ENCODE measurements at places on chromosomes 4 and X.

GRCh38 chrX:71067712-71068043, 456 bp downstream of the SNX12 start:
- no peak for DNase-seq

GRCh38 chr4:99411041-99411440, 24.1 kb downstream of the ADH7 start:
- DNase-seq: no peak

GRCh38 chr4:2937146-2937857, 25.9 kb downstream of the NOP14 start:
- no peak for DNase-seq

GRCh38 chr4:153706519-153706918, 22.4 kb downstream of the TLR2 start:
- no peak for DNase-seq

DNA sequence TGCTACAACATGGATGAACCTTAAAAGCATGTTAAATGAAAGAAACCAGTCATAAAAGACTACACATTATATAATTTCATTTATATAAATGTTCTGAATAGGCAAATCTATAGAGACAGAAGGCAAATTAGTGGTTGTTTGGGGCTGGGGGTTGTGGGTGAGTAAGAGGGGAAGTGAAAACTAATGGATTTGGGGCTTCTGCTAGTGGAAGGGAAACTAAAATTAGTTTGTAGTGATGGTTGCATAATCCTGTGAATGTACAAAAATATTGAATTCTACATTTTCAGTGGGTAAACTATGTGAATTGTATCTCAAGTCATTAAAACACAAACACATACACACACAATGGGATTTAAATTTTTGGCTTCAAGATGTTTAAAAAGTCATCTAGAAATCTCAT, 25.4 kb upstream of the LIMCH1 start:
- DNase-seq: no peak

GRCh38 chrX:132561483-132561882, 72.6 kb upstream of the MBNL3 start:
- no peak for DNase-seq

- no peak for DNase-seq
Measured at GRCh38 chr4:163536091-163536490, 41.6 kb downstream of the TMA16 start.

- DNase-seq: no peak
Measured at GRCh38 chr4:84502955-84503373, 3.9 kb upstream of the NKX6-1 start.

- DNase-seq: no peak
Measured at GRCh38 chrX:139776599-139776998, 68.6 kb upstream of the MCF2 start.

DNA sequence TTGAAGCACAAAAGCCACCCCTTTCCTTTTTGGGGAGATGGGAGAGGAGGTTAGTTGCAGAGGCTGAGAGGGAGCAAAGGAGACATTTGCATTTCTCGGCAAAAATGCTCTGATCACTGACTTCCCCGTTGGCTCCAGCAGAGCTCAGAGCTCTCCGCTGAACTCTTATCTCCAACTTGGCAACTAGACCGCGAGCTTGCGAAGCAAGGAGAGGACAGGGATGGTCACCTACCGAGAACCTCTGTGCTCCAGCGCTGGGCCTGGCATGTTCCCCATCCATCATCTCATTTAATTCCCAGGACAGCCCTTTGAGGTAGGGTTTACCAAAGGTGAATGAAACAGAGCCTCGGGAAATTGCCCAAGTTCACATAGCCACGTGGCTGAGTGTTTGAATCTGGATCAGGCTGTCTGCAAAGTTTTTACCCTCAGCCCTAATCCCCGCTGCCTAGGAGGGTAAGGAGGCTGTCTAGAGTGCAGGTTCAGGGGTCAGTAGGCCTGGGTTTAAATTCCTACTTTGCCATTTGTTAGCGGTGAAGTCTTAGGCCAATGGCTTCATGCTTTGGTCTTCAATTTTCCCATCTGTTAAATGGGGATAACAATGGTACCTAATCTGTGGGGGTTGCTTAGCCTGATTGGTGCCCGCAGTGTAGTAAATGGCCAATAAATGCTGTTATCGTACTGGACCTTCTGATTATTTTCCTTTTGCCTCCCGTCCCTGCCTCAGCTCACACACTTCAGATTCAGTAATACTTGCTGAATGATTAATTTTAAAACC, 3.8 kb upstream of the CITED1 start:
- no peak for DNase-seq

DNA sequence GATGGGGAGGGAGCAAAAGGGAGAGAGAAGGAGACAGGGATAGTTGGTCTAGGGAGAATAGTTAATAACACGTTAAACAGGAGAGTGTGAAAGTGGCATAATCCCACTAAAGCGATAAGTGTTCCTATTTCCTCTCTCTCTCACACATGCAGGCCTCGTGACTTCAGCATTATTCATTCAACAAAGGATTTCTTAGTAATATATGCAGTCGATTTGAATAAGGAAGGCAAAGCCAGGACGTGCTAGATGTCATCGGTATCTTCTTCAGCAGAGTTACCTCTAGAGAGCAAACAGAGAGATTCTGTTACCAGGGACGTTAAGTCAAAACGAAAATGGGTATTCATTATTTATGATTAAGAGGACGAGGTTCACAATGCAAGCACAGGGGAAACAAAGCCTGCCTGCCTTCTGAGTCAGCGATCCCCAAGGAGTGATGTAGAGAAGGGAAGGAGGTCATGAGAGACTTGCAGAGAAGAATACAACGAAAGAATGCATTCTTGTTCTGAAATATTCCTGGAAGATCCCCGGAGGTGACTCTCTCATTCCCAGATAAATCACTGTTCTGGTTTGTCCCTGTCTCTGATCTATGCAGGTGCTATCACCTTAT, 1048.4 kb downstream of the NLGN4X start:
- DNase-seq: no peak

- no peak for DNase-seq
Measured at GRCh38 chr4:169120624-169121023, 110.6 kb upstream of the CBR4 start.

DNA sequence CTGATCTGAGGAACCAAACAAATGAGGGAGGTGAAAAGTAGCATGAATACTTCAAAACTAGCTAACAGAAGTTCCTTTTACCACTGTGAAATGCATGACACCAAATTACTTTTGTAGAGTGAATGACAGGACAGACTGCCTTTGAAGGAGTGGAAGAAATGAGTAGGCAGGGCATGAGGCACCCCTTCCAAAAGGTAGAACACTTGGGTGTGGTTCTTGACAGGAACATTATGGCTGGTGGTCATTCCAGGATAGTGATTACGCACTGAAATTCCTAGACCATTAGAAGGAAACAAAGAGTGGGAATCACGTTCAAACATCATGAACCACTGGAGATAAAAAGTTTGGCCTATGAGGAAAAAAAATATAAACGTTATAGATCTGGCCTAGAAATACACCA, 4.9 kb downstream of the HUWE1 start:
- no peak for DNase-seq

DNA sequence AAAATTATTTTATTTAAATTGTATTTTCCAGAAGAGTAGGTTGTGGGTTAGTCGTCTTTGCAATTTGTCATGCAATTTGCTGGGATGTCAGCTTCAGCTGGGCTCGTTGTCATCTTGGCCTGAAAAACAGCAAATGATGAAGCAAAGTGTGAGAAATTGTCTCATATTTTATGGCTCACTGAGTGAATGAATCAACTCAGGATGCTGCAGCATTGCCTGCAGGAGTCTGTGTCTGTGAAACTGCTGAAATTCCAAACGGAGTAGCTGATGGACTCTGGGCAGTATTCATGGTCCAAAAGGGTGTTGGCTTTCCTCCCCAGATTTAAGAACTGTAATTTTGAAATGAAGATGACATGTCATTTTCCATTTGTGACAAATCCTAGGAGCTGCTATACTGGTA, 37.2 kb downstream of the CXCL8 start:
- no peak for DNase-seq

- DNase-seq: no peak
Measured at GRCh38 chr4:184674011-184674410, 24.5 kb downstream of the PRIMPOL start.

DNA sequence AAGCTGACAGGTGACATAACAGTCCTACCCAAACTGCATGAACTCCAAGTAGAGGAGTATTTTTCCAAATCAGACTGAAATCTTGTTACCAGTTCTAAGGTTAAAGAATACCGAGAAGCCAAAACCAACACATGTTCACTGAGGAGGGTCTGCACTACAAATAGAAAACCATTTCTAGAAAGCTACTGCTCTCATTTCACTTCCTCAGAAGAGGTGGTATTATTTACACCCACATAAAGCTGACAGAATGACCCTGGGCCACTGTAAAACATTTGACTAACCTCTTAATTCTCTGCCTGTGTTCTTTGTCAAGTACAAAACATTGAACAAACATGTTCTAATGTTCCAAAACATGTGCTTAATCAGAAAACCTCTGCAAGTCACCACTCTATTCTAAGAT, 95.8 kb downstream of the IQCM start:
- no peak for DNase-seq

DNA sequence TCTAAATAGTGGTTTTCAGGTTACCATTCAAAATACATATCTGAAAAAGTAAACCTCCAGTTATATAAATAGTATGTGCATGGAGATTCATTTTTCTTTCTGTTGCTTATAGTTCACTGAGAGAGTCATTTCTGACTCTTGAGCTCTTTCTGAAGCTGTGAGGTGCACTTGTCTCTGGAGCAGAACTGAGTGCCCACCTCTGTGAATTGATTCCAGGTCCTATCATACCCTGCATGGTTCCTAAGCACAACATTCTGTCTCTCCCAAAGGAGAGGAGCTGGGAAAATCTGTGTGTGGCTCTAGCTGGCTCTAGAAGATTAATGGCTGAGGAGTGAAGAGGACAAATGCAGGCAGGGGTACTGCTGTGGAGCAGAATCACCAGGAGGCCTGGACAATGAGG, 161.6 kb upstream of the HCCS start:
- DNase-seq: no peak

DNA sequence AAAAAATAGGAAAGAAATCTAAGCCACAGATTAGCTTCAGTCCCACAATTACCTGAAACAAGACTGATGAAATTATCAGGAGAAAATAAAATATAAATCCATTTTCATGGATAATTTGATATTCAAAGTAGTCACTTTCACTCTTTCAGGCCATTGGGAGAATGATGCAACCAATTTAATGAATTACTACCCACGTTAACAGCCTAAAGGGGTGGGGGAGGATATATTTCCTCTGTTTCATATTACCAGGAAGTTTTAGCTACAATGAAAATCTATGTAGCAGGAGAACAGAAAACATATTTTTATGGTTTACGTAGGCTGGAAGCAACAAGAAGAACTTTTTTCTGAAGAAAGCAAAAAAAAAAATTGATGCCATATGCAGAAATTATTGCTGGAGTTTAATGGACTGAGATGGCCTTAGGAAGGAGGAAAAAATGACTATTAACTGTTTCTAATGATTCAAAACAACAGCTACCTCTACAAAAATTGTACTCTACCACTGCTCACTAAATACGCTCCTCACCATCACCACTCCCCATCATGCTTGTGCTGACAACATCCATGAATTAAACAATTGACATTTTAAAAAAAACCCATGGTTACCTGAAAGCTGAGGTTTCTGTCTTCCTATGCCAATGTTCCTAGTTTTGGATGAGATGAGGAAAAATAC, 100.9 kb downstream of the CXXC4 start:
- no peak for DNase-seq

- DNase-seq: no peak
Measured at GRCh38 chr4:153060196-153060595, 124.1 kb downstream of the FHDC1 start.

DNA sequence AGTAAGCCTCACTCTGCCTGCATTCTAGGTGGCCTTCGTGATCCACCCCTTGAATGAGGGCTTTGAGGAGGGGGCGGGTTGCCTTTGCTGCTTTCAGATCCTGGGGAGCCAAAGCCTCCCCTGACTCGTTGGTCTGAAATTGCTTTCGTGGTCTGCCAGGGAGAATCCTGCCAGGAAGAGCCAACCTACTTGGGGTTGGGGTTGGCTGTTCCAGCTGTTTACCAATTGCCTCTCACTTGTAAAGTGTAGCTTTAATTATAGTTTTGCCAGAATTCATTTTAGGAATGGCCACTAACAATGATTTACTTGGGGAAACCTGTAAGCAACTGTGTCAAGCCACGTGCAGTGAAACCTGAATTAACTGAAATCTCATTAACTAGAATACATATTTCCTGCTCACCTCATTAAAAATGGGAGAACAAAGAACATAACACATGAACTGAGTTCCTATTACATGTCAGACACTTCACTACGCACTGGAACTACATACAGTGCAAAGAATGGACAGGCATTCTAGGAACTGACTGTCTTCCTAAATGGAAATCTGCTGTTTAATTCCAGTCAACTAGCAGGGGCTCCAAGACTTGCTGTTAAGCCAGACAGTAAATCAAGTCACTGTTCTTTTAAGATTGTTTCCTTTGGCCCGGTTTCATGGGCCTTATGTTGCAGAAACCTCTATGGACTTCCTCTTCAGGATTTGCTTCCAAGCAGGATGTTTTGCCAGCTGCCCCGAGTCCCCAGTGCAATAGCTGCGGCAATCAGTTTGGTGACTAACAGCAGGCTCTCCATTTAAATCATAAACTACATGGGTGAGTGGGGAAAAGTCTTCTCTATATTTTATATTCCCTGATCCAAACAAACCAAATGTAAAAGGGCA, 16.4 kb upstream of the NKRF start:
- DNase-seq: no peak

DNA sequence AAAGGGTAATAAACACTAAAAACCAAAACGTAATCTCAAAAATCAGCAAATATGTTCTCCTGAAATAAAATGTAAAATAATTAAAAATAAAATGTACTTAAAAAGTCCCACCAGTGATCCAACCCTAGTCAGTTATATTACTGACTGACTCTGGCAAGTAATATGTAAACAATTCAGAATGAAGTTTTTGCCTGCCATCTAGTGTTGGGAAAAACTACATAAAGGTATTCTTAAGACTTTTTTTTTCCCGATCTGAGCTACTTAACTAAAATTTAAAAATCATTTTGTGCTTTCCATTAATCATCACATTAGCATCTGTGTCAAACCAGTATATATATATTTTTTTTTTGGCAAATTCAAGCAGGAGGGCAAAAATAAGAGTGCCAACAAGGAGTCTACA, 24.0 kb downstream of the RCHY1 start:
- DNase-seq: no peak

- no peak for DNase-seq
Measured at GRCh38 chr4:2417226-2417764, 1.1 kb downstream of the ZFYVE28 start.

DNA sequence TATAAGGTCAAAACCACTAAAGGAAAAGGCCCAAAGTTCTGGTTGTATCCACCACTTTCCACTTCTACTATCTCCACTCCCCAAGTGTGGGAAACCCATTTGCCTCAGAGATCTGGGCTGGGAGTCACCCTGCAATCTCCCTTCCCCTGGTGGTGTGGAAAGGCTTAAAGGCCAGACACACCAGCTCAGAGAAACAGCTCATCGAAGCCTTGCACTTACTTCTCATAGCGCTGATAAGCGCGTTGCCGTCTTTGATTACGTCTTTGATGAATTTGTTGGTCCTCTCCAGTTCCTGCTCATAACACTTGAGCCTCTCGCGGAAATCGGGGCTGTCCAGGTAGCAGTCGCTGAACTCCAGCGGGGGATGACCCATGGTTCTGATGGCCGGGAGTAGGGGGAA, 647 bp downstream of the OPHN1 start:
- no peak for DNase-seq
